Ovary (tissue), 10 donors: ENCODE measurements at places on chromosomes 12 and 14. TPM values are rescaled to one million over a fixed set of nuclear protein-coding genes. Genes with fewer than 3 reads are reported as not detected.

Gene TTC8
- 64.4 TPM for total RNA-seq

Gene KIF5A
- 0.20 TPM for total RNA-seq

Gene CLEC2A
- total RNA-seq: not detected

Gene SAMD15
- 1.4 TPM for total RNA-seq

Gene NTN4
- total RNA-seq: 54.2 TPM

Gene NOVA1
- 7.3 TPM for total RNA-seq

Gene NPFF
- not detected for total RNA-seq

Gene TIMM9
- total RNA-seq: 64.0 TPM

GRCh38 chr12:109822416-109822815, 10.8 kb downstream of the TRPV4 start:
- H3K27ac ChIP-seq: no peak overlapping the region
- H3K4me3 ChIP-seq: no peak overlapping the region
- H3K4me1 ChIP-seq: no peaks in the 10 kb centered on the region
- no peak for DNase-seq

- H3K27ac ChIP-seq: no peak overlapping the region
- no peak for DNase-seq
- no peaks in the 10 kb centered on the region for H3K27me3 ChIP-seq
- H3K4me3 ChIP-seq: no peak overlapping the region
- H3K4me1 ChIP-seq: no peaks in the 10 kb centered on the region
These were observed 696.6 kb downstream of the DIO2 start for GRCh38 chr14:79514700-79515099.

GRCh38 chr12:113184098-113184899, 979 bp downstream of the DDX54 start:
- H3K4me3 ChIP-seq: peak overlapping the region; percentile 82
- H3K36me3 ChIP-seq: no peaks in the 10 kb centered on the region
- peaks cover 12% of the 10 kb centered on the region for H3K4me1 ChIP-seq
- no peaks in the 10 kb centered on the region for H3K27me3 ChIP-seq
- H3K27ac ChIP-seq: peak overlapping the region; percentile 97
- no peak for DNase-seq

- no peaks in the 10 kb centered on the region for H3K4me1 ChIP-seq
- no peaks in the 10 kb centered on the region for H3K36me3 ChIP-seq
- H3K27me3 ChIP-seq: no peaks in the 10 kb centered on the region
These were observed 962.6 kb downstream of the AACS start for GRCh38 chr12:126027825-126028224.
